Stimulated activated CD8-positive, alpha-beta memory T cell treated with anti-CD3 and anti-CD28 coated beads, Interleukin-4, amount 100 ng/mL, for 1 hour (primary cell): ENCODE measurements at places on chromosomes 16 and 17.

DNA sequence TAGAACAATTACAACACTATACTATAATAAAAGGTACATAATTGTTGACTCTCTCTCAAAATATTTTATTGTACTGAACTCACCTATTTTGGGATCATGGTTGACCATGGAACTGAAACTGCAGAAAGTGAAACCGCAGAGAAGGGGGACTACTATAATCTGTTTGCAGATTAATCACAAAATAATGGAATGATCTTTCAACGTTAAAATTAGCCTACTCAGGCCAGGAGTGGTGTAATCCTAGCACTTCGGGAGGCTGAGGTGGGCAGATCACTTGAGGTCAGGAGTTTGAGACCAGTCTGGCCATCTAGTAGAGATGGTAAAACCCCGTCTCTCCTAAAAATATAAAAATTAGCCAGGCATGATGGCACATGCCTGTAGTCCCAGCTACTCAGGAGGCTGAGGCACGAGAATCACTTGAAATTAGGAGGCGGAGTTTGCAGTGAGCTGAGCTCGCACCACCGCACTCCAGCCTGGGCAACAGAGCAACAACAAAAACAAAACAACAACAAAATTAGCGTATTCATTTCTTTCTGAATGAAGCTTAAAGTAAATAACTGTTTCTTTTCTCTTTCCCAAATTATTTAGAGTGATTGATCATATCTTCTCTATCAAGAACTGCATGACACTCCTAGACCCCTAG lies 45.6 kb downstream of the IKZF3 start:
- no peak for DNase-seq

GRCh38 chr17:17815062-17815406 lies 21.8 kb downstream of the SREBF1 start:
- DNase-seq = no peak

- no peak for DNase-seq
These were observed 135.8 kb downstream of the TRIM37 start for GRCh38 chr17:58970609-58971450.

- no peak for DNase-seq
These were observed 18.3 kb downstream of the UNC13D start for GRCh38 chr17:75825748-75826370.

DNA sequence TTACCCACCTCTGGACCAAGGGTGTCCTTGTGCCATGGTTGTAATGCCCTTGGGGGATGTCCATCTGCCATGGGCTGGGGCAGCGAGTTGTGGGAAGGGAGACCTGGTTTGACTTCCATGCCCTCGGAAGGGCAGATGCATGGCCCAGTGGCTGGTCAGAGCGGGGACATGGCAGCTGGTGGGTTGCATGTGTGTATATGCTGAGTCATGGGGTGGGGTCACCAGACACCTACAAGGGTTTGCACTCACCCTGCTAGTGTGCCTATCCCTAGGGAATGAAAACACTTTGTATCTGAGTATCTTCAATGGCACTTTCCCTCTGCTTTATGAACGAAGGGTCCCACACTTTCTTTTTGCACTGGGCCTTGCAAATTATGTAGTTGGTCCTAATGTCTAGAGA lies 10.6 kb upstream of the HNF1B start:
- DNase-seq = no peak

- no peak for DNase-seq
These were observed 7.3 kb upstream of the CMTM3 start for GRCh38 chr16:66596986-66597848.

DNA sequence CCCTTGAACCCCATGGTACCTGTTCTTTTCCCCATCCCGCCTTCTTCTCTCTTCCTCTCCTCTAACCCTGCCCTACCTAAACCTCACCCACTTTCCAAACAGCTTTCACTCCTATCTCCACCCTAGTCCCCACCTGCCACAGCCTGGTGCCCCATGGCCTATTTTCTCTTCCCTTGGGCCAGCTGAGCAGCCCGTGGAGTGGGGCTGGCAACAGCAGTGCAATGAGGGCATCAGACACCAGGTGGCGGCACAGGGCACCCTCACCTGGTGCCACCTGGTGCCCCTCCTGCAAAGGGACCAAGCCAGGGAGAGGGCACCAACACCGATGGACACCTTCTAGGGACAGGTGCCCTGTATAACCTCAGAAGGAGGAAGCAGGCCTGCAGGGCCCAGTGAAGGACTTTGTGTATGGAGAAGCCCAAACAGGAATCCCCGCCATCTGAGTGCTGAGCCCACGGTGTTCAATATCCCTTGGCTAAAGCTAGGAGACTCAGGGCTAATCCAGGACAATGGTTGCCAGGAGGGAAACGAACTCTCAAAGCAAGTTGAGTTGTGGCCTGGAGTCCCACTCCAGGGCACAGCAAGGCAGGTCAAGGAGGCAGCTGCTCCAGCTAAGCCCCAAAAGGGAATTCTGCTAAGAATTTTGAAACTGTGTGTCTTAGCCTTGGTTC lies 4.0 kb upstream of the ABCC3 start:
- no peak for DNase-seq
